CD8-positive, alpha-beta memory T cell (primary cell): ENCODE measurements at places on chromosomes 11 and 22.

DNA sequence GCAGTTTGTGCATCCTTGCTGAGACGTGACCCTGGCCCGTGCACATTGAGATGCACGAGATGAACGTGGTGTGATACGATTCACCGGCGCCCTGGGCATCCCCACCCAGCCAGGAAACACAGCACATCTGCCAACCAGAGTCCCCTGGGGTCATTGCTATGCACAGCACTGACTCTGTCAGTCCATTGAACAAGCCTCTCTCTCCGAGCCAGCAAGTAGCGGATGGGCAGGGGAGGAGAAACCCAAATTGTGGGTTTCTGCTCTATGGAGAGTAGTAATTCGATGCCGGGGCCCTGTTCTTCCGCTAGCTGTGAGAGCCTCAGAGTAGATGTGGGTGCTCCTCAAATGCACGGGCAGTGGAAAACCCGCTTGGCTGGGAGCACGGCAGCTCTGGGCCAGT is 85.1 kb downstream of the ARHGAP8 start:
- DNase-seq: peak; percentile 31

DNA sequence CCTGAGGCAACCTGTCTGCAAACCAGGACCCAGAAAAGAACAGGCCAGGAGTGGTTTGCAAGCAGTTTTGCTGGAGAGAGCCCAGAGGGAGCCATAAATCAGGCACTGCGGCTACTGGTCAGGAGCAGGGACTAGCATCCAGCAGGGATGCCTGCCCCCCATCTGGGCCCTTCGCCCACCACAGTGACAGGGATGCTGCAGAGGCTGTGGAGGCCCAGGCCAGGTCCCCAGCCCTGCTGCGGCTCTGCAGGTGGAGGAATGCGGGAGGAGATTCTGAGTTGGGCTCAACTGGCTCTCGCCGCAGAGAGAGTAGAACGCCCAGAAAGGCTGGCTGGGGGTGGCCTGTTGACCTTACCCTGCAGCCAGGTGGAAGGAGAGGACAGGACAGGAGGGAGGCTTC is 16.4 kb upstream of the NEFH start:
- DNase-seq: no peak

DNA sequence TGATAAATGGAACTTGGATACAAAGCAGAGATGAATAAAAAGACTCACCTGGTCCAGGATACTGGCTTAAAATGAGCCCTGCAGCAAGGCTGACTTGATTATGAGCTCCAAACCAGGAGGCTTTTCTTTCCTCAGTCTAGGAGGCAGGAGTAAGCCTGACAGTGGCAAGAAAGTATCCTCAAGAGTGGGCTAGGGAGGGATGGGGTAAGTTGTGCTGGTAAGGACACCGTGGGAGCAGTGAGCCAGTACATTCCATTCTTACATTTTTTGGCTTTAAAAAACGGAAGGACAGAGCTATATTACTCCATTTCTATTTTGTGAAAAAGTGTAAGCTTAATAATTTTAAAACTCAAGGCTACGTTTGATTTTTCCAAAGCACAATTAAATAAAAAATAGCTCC is 187.1 kb upstream of the DDI1 start:
- DNase-seq: no peak

DNA sequence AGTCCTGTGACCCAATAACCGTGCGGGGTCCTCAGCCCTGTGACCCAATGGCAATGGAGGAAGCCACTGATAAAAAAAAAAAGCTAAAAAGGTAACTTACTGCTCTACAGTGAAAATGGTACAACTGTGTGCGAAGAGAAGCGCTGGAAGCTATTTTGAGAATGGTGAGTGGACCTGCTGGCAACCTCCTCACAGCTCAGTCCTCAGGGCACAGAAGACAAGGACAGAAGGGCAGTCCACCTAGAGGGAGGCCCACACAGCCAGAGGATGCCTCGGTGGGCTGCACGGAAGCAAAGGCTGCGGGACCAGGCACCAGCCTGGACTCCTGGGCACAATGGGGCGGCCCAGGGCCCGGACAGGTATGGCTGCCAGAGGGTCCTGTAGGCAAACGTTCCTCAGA is 35.6 kb downstream of the BRD1 start:
- no peak for DNase-seq
